ENCODE measurements at places on chromosomes 16 and 17.
A peak's percentile ranks its signal among the peaks of the same experiment; 100 is the strongest.

- no peak for DNase-seq
Measured at GRCh38 chr16:49336581-49336980, 37.0 kb upstream of the C16orf78 start.

DNA sequence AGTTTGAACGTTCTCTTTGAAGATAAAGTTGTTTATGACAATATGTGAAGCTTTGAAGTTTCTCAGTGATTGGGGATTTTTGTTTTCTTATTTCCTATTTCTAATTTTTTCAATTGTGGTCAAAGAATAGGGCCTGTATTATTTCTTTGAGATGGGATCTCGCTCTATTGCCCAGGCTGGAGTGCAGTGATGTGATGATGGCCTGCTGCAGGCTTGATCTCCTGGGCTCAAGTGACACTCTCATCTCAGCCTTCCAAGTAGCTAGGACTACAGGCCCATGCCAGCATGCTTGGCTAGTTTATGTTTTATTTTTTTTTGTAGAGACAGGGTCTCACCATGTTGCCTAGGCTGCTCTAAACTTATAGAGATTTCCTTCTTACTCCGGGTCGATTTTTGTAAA lies 11.7 kb upstream of the ANKRD40CL start:
- no peak for DNase-seq

DNA sequence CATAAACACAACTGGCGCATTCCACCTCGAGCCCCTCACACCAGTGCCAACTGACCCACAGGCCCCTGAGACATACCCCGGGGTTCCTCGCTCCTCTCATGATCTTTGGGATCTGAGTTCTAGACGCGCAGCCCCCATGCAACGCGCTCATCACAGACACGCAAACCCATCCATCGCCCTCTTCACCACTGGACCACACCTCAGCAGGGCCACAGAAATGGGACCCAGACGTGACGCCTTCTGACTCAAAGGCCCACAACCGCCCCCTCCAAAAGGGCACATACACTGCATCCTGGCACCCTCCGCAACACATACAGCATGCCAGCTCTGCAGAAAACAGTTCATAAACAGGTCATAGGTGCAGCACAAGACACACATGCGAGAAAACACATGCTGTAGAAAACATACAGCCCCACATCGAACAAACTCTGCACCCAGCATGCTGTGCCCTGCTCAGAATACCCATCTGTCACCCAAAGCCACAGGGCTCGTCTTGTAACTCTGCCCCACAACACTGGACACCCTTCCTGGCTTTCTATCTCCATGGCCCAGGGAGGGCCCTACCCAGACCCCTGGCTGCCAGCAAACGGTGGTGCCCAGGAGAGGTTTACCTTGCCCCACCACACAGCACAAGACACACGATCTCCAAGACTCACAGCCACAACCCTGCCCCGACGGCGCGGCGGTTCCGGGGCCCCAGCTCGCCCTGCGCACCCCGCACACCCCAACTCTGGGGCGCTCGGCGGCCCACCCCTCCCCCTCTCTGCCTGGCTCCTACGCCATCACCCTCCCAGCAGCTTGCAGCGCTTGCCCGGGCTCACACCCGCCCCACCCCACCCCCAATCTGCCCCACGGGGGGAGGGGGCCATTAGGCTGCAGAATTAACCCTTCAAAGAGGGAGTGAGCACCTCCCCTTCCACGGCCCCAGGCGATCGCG lies 887 bp downstream of the ZBTB4 start:
- peak; percentile 67 for DNase-seq

DNA sequence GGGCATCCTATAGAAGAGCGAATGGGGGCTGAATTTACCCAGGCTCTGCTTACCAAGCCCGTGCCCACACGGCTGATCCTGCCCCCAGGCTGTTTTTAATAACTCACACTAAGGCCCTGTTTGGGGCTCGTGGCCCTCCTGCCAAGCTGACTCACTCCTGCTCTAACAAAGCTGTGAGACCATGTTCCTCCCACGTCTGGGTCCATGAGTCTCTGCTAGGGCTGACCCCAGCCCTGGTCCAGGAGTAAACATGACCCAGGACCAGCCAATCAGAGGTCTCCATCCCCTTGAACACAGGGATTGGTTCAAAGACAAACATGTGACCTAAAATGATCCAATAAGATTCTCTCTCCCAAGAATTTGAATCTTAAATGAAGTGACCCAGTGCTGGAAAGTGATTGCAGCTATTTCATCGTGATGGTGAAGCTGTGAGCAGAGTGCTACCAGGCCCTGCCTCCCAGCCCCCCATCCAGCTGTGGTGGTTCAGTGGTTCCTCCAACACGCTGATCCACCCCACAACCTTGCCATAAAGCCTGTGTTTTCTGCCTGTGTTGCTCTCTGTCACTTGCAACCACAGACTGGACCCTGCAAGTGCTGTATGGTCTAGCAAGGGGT lies 57.2 kb downstream of the C16orf82 start:
- no peak for DNase-seq

- no peak for DNase-seq
Measured at GRCh38 chr16:79434771-79435170, 165.8 kb downstream of the MAF start.

DNA sequence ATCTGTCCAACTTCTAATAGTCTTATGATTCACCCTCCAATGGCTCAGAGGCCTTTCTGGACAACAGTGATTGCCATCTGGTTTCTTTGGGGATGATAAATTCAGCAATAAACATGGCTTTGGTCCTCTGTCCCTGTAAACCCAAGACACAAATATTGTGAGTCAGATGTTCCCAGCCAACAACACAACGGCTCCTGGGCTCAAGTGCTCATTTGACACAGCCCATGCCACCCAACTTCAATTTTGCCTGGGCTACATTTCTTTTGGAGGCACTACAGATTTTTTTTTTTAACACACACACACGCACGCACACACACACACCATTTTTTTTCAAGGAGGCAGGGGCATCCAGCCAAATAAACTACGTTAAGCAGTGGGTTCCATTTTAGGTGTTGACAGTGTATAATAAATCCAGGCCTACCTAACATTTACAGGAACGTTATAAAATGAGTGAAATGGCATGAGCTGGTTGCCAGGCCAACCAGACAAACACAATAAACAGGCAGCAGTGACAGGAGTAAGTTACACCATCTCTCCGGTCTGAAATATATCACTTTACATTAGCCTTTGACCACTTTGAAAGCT lies 939.9 kb upstream of the SOX9 start:
- DNase-seq = no peak

- DNase-seq = no peak
Measured at GRCh38 chr17:39969375-39969774, 6.6 kb downstream of the GSDMA start.

GRCh38 chr16:77300256-77300655 lies 101.0 kb downstream of the SYCE1L start:
- no peak for DNase-seq

GRCh38 chr17:18021372-18021771 lies 17.6 kb downstream of the ATPAF2 start:
- no peak for DNase-seq

- no peak for DNase-seq
Measured at GRCh38 chr17:53336281-53336680, 486.4 kb upstream of the KIF2B start.
